ENCODE measurements at places on chromosomes 1 and 21.

DNA sequence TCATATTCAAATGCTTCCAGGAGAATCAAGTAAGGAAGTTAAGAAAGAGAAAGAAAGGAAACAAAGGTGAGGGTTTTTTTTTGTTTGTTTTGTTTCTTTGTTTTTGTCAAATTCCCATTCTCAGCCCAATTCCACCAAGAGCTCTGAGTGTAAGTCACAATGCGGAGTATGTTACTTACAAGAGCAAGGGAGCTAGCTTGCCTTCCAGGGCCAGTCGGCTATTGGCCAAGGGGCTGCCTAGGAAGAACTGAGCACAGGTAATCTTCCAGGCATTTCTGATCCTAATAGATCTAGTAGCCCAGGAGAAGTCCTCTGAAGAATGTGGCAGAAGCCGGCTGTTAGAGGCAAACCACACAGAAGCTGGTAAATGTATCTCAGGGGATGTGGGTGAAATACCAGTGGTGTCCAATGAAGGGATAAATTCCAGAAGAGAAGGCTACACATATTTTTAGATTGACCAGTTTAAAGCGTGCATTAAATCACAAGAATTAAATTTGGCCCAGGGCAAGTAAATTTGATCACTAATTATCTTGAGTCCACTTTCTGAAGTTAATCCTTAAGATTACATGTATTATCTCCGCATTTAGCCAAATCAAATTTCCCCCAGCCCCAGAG is 239.6 kb upstream of the ADAMTS5 start:
- no peak for DNase-seq

- DNase-seq, result no peak
Observed at GRCh38 chr1:65310078-65310587, 790 bp downstream of the DNAJC6 start.

- DNase-seq, result no peak
Observed at GRCh38 chr1:154006136-154006535, 15.6 kb downstream of the RPS27 start.

- DNase-seq, result no peak
Observed at GRCh38 chr1:247104965-247105364, 809 bp upstream of the ZNF669 start.

DNA sequence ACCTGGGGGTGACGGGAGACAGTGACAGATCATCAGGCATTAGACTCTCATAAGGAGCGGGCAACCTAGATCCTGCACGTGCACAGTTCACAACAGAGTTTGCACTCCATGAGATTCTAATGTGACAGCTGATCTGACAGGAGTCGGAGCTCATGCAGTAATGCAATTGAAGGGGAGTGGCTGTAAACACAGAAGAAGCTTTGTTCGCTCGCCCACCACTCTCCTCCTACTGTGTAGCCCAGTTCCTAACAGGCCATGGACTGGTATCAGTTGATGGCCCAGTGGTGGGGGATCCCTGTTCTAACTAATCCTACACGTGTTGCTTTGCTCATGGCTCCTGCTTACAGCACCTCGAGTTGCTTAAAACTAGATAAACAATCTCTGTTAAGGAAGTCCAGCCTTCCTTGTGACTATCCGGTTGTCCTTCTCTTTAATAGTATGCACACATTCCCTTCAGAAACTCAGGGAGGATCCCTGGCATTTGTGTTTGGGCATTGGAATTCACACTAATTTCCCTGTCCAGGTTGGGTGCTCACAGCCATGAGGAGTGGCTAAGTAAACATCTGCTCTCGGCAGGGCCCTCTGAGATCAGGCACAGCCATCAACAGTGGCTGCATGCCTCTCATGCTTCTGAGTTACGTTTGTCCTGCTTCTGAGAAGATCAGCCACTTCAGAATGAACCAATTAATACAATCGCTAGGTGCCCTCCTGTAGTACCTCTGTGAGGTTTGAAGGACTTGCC is 21.1 kb upstream of the F3 start:
- DNase-seq, result no peak

GRCh38 chr1:52032785-52033131 is 852 bp downstream of the KTI12 start:
- DNase-seq, result peak; percentile 3

GRCh38 chr1:47757226-47757975 is 239.8 kb downstream of the TRABD2B start:
- no peak for DNase-seq

GRCh38 chr1:154729031-154729442 is 121.1 kb upstream of the ADAR start:
- DNase-seq, result no peak

DNA sequence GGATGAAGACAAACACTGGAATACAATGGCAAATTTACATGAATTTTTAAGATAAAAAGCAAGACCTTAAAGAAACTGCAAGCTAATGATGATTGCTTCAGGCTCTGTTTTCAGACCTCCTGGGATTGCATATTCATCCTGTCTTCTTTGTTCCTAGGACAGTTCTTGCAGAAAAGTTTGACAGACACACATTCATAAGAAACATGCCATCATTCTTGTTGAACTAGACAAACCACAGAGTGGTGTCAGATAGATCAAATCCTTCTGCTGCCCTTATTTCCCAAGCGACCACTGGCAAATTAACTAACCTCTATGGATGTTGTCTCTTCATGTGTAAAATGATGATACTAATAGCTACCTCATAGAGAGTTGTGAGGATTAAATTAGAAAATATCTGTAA is 181.3 kb downstream of the KCTD3 start:
- DNase-seq, result no peak

DNA sequence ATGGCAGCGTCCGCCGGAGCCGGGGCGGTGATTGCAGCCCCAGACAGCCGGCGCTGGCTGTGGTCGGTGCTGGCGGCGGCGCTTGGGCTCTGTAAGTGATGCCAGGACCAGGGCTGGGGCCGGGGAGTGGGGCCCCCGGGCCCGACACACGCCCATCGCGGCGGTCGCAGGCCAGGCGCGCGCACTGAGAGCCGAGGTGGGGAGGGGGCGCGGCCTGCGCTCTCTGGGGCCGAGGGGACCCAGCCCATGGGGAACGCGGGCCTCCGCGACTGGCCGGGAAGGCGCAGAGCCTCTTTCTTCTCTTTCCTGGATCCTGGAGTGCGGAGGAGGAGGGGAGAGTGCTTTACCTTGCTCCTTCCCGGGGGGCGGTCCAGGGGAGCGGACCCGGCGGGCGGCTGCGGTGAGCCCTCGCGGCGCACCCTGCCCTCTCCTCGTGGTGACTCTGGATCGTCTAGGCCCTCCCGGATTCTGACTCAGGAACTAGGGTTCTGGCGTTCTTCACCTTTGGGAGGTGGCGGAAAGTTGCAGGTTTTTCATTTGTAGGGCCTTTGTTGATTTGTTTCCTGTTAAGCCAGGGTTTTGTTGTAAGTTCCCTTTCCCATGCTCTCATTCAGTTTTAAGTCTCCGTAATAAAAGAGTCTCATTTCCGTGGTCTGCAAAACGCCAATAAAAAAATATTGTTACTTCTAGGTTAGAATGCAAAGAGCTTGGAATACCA is 529 bp downstream of the MPZL1 start:
- no peak for DNase-seq

DNA sequence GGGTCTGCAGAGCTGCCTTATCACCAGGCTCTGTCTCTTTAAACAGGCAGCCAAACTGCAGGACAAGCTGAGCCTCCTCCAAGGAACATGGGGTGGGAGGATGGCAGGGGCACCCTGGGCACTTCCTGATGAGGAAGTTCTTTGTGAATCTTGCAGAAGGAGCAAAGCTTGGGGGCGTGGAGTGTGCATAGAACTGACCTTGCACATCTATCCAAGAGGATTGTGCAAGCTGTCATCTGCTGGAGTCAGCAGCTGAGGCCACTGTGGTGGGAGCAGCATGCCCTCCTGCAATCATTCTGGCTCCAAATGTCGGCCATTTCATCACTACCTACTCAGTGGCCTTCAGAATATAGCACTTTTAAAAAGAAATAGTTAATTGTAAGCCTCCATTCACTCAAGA is 182.2 kb downstream of the AJAP1 start:
- DNase-seq, result no peak

DNA sequence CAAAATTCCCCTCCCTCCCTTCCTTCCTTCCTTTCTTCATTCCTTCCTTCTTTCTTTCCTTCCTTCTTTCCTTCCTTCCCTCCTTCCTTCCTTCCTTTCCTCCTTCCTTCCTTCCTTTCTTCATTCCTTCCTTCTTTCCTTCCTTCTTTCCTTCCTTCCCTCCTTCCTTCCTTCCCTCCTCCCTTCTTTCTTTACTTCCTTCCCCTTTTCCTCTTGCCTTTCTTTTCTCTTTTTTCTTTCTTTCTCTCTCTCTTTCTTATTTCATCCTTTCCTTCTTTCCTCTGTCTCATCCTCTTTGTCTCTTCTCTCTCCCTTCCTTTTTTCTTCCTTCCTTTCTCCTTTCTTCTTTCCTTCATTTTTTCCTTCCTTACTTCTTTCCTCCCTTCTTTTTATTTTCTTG is 171.9 kb upstream of the BRINP3 start:
- no peak for DNase-seq
